ENCODE measurements at places on chromosomes 5 and 9.

GRCh38 chr5:68344447-68345111, 129.0 kb downstream of the PIK3R1 start:
- DNase-seq, result no peak

DNA sequence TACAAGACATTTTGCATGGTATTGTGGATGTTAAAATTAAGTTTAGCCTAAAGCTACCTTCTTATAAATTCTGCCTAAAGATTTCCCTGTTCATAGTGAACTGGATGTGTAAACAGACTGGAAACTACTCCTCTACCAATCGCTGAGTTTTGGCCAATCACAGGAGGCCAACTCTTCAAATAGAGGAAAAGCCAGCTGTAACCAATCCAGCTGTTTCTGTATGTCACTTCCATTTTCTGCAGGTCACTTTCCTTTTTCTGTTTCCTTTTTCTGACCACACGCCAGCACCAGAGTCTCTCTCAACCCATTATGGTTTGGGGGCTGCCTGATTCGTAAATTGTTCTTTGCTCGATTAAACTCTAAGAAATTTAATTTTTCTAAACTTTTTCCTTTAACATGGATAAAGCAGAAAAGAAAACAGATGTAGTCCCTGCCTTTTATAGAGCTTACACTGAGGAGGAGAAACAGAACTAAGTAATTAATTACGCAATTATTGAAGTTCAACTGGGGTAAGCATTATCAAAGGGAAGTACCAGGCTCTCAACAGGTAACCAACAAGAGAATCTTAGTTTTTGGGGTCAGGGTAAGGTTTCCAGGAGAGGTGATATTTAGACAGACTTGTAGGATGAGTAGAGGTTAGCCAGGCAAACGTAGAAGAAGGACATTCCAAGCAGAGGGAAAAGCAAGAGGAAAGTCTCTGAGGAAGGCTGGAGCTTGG, 27.7 kb downstream of the RANBP3L start:
- DNase-seq, result no peak

GRCh38 chr9:119881898-119882297, 512.7 kb upstream of the BRINP1 start:
- no peak for DNase-seq

- no peak for DNase-seq
Measured at GRCh38 chr9:114829574-114830440, 24.0 kb upstream of the TNFSF15 start.
